ENCODE measurements at places on chromosomes 4 and X.

DNA sequence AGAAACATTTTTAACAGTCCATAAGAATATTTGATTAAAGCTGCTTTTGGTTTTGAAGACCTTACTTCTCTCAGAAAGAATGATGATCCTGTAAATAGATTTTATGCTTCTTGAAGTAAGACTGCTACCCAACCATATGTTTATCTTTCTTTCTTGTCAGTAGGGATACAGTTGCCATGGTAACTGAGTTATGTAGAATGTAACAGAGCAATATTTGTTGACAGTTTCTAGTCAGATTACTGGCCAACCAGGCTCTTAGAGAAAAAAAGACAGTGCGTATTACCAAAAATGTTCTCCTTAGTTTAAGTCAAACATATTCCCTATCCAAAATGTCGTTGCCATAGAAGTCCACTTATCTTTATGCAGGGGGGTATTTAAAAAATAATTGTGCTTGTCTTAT lies 456.8 kb downstream of the PRR32 start:
- no peak for DNase-seq

DNA sequence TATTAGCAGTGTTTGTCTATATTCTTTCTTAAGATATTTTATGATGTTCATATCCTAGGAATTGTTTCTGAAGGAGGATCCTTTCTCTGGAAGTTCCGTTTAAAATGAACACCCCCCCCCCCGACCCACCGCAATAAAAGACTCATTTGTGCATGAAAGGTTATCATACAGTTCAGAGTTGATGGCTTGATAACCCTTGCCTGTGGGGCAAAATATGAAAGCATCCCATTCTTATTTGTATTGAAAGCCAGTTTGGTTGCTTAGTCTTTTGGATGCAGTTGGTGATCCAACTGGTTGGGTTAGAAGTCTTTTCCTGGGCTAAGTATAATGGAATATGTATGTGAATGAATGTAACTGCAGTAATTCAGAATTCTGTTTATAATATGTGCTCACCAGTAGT lies 8.3 kb downstream of the INTS6L start:
- no peak for DNase-seq

DNA sequence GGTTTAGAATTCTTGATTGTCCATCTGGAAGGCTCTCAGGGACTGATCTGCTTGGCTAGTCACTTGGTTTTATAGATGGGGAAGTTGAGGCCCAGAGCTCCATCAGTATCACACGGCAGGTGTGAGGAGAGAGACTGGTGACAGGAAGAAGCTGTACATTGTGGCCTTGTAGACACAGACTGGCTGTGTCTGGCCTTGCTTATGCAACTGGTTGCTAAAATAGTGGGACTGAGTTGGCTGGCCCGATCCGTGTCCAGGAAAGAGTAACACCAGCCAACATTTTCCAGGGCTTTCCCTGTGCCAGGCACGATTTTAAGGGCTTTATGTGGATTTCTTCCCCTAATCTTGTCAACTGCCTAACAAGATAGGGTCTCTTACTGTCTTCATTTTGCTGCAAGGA lies 2.8 kb downstream of the TBC1D14 start:
- DNase-seq: peak; percentile 56

GRCh38 chrX:20680998-20681397 lies 414.3 kb upstream of the RPS6KA3 start:
- DNase-seq: no peak

DNA sequence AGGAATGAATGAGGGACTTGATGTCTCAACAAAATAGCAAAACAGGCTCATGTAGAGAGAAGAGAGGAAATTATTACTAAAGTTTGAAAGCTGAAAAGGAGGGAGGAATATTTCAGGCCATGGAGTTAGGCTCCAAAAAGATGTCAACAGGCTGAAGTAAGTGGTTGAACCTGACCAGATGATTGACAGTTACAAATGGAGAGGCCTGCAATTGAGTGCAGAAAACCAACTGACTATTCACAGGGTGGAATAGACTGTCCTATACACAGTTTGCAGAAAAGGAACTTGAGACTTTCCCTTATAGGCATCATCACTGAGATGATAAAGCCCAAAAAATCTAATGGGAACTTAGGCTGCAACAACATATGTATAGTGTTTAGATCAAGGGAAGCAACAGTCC lies 233.3 kb downstream of the AR start:
- DNase-seq: no peak

All from GF-D8 (cell line).